Activated B cell treated with CpG ODN at 0.5 μM for 24 hours (primary cell): ENCODE measurements at places on chromosomes 5 and 9.
A peak's percentile ranks its signal among the peaks of the same experiment; 100 is the strongest.

GRCh38 chr5:159962214-159962613, 45.9 kb downstream of the ADRA1B start:
- H3K4me1 ChIP-seq = no peaks in the 10 kb centered on the region
- H3K27me3 ChIP-seq = peaks cover 25% of the 10 kb centered on the region
- no peaks in the 10 kb centered on the region for H3K36me3 ChIP-seq
- peak overlapping the region; percentile 42 for H3K27ac ChIP-seq

- no peaks in the 10 kb centered on the region for H3K36me3 ChIP-seq
- H3K4me1 ChIP-seq = no peaks in the 10 kb centered on the region
- no peaks in the 10 kb centered on the region for H3K27me3 ChIP-seq
- no peak overlapping the region for H3K27ac ChIP-seq
- no peak overlapping the region for H3K4me3 ChIP-seq
These were observed 391.6 kb downstream of the DMRTA1 start for GRCh38 chr9:22838266-22838665.

GRCh38 chr9:128593039-128593438, 40.7 kb downstream of the SPTAN1 start:
- no peaks in the 10 kb centered on the region for H3K4me1 ChIP-seq
- DNase-seq = no peak
- no peak overlapping the region for H3K27ac ChIP-seq

GRCh38 chr9:84304166-84304565, 36.4 kb downstream of the SLC28A3 start:
- no peak for DNase-seq
- H3K27ac ChIP-seq = no peak overlapping the region
- H3K27me3 ChIP-seq = no peaks in the 10 kb centered on the region
- H3K36me3 ChIP-seq = no peaks in the 10 kb centered on the region

DNA sequence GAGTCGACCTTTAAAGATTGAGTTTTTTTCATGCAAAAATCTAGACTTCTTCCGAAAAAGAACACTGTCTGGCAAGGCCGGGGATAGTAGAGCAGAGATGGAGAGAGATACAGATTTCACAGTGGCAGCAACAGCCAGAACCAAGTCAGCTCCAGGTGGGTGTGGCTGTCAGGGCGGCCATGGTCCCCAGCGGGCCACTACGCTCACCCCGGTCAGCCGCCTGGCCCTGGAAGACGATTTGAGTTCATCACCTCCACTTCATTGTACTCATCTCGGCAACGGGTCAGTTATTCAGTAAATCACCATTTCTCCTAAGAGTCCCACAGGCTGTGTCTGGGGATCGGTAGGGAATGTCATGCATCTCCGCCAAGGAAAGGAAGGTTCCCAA, 53.0 kb downstream of the ZNF354C start:
- no peak overlapping the region for H3K4me3 ChIP-seq
- DNase-seq = no peak
- H3K4me1 ChIP-seq = no peaks in the 10 kb centered on the region
- H3K27me3 ChIP-seq = no peaks in the 10 kb centered on the region
- no peak overlapping the region for H3K27ac ChIP-seq

GRCh38 chr9:115276621-115277020, 158.7 kb upstream of the TNC start:
- H3K4me1 ChIP-seq = no peaks in the 10 kb centered on the region
- no peaks in the 10 kb centered on the region for H3K36me3 ChIP-seq
- H3K27me3 ChIP-seq = no peaks in the 10 kb centered on the region
- DNase-seq = no peak
- H3K27ac ChIP-seq = no peak overlapping the region

DNA sequence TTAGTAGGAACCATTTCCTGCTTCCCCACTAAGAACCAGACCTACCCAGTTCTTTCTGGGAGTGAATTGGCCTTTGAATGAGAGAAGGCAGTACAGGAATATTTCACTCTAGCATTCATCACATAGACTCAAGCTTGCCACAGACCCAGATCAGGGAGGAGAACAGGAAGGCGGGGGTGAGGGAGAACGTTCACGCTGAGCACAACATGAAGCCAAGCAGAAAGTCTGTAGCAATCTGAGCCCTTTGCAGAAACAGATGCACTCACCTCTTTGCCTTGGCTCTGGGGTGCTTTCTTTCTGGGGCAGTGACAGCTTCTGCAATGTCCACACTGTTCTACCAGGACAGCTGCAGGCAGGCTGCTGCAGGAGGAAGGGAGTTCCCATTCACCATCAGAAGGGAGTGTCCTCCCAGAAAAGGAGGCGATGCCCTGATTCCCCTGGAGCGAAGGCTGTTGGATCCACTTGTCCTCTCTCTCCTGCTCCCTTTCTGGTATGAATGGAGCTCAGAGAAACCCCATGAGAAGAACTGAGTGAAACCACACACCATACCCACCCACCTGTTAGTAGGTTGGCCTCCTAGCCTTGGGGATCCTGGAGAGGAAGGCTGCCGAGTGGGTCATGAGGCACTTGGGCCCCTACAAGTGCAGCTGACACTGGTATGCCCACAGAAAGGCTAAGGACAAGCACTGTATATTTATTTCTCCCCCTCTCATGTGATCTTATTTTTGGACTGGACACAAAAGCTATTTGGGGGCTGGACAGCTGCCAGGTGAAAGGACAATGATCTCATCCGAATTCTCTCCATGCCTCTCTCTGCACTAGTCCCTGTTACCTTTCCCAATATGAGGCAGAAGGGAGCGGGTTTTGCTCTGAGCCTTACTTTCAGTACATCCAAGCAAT, 11.7 kb upstream of the FGF1 start:
- no peak for DNase-seq
- no peak overlapping the region for H3K27ac ChIP-seq
- H3K36me3 ChIP-seq = no peaks in the 10 kb centered on the region
- H3K27me3 ChIP-seq = peaks cover 14% of the 10 kb centered on the region
- no peak overlapping the region for H3K4me3 ChIP-seq
- H3K4me1 ChIP-seq = no peaks in the 10 kb centered on the region

- DNase-seq = no peak
- H3K27ac ChIP-seq = no peak overlapping the region
- no peaks in the 10 kb centered on the region for H3K36me3 ChIP-seq
- peaks cover 19% of the 10 kb centered on the region for H3K4me1 ChIP-seq
- peak overlapping the region; percentile 4 for H3K4me3 ChIP-seq
- peaks cover under 1% of the 10 kb centered on the region for H3K27me3 ChIP-seq
These were observed 129.3 kb upstream of the SLC44A1 start for GRCh38 chr9:105114964-105115728.

- peaks cover 4% of the 10 kb centered on the region for H3K4me1 ChIP-seq
- no peak overlapping the region for H3K4me3 ChIP-seq
- H3K27ac ChIP-seq = no peak overlapping the region
- no peaks in the 10 kb centered on the region for H3K36me3 ChIP-seq
- peaks cover 10% of the 10 kb centered on the region for H3K27me3 ChIP-seq
These were observed 63.1 kb upstream of the TTC23L start for GRCh38 chr5:34775886-34776285.

- H3K4me3 ChIP-seq = no peak overlapping the region
- DNase-seq = no peak
- H3K4me1 ChIP-seq = peaks cover 7% of the 10 kb centered on the region
- H3K27ac ChIP-seq = no peak overlapping the region
- H3K27me3 ChIP-seq = no peaks in the 10 kb centered on the region
- no peaks in the 10 kb centered on the region for H3K36me3 ChIP-seq
These were observed 225.3 kb upstream of the SLC24A2 start for GRCh38 chr9:20014168-20014567.

DNA sequence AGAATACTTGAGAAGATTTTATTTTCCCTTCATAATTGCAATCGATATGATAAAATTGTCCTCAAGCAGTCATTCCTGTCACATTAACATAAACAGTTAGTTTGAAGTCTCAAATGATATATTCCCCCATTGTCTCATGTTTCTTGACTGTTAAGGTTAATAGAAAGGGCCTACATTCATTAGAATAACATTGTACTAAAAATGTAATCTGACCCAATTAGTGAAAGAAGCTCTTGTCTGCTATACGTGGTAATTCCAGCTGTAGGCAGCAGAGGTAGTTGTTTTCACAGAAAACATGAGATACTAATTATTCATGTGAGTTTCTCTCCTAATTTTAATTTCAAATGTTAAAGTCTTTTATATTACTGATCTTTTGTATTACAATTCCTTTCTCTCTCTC, 25.9 kb upstream of the AP3B1 start:
- H3K36me3 ChIP-seq = no peaks in the 10 kb centered on the region
- no peaks in the 10 kb centered on the region for H3K4me1 ChIP-seq
- DNase-seq = no peak
- no peak overlapping the region for H3K27ac ChIP-seq

DNA sequence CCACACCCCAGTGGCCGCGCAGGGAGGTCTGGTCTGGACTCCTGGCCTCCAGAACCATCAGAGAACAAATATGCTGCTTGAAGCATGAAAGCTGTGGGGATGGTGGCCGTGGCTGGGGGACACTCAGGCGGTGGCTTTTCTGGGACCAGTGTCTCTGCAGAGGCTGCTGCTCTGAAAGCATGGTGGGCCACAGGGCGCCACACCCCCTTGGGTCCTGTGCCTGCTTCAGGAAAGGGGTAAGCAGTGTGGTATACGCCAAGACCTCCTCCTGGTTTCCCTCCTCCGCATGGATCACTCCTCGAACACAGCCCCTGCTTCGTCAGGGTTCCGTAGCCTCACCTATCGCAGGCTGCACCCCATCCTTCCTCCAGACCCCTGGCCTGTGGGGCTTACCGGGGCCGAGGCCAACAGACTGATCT, 19.7 kb upstream of the TERT start:
- peaks cover 48% of the 10 kb centered on the region for H3K4me1 ChIP-seq
- peaks cover 31% of the 10 kb centered on the region for H3K36me3 ChIP-seq
- no peak overlapping the region for H3K4me3 ChIP-seq
- peak; percentile 13 for DNase-seq

- no peak overlapping the region for H3K27ac ChIP-seq
- no peak for DNase-seq
- no peaks in the 10 kb centered on the region for H3K4me1 ChIP-seq
- H3K27me3 ChIP-seq = peaks cover 3% of the 10 kb centered on the region
These were observed 69.1 kb upstream of the OLFM1 start for GRCh38 chr9:135018306-135018915.

GRCh38 chr5:54742417-54742891, 224.9 kb downstream of the SNX18 start:
- no peak overlapping the region for H3K27ac ChIP-seq
- DNase-seq = no peak
- H3K4me1 ChIP-seq = peaks cover 34% of the 10 kb centered on the region
- H3K4me3 ChIP-seq = no peak overlapping the region
- no peaks in the 10 kb centered on the region for H3K36me3 ChIP-seq

DNA sequence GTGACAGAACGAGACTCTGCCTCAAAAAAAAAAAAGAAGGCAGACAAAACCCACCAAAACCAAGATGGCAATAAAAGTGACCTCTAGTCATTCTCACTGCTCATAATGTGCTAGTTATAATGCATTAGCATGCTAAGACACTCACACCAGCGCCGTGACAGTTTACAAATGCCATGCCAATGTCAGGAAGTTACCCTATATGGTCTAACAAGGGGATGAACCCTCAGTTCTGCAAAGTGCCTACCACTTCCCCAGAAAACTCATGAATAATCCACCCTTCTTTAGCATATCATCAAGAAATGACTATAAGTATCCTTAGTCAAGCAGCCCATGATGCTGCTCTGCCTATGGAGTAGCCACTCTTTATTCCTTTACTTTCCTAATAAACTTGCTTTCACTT, 4.7 kb upstream of the BICD2 start:
- no peaks in the 10 kb centered on the region for H3K27me3 ChIP-seq
- H3K36me3 ChIP-seq = no peaks in the 10 kb centered on the region
- no peak overlapping the region for H3K4me3 ChIP-seq
- DNase-seq = no peak
- peak overlapping the region; percentile 89 for H3K27ac ChIP-seq

DNA sequence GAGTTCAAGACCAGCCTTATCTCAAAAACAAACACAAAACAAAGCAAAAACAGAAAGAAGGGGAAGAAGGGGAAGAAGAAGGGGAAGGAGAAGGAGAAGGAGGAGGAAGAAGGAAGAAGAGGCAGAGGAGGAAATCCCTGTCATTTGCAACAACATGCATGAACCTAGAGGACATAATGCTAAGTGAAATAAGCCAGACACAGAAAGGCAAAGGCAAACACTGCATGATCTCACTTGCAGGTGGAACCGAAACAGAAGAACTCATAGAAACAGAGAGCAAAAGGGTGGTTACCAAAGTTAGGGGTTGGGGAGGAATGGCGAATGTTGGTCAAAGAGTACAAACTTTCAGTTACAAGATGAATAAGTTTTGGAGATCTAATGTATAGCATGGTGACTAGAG, 135.4 kb downstream of the UGCG start:
- peaks cover 95% of the 10 kb centered on the region for H3K4me1 ChIP-seq
- DNase-seq = no peak
- peak overlapping the region; percentile 78 for H3K4me3 ChIP-seq
- H3K27ac ChIP-seq = peak overlapping the region; percentile 91

GRCh38 chr9:99090336-99091130, 14.4 kb upstream of the TGFBR1 start:
- H3K27ac ChIP-seq = no peak overlapping the region
- H3K27me3 ChIP-seq = no peaks in the 10 kb centered on the region
- peaks cover 9% of the 10 kb centered on the region for H3K4me1 ChIP-seq
- no peak overlapping the region for H3K4me3 ChIP-seq
- DNase-seq = no peak

- no peak for DNase-seq
- H3K4me3 ChIP-seq = no peak overlapping the region
- no peaks in the 10 kb centered on the region for H3K4me1 ChIP-seq
- H3K27ac ChIP-seq = no peak overlapping the region
These were observed 46.6 kb downstream of the SECISBP2 start for GRCh38 chr9:89364666-89365531.

DNA sequence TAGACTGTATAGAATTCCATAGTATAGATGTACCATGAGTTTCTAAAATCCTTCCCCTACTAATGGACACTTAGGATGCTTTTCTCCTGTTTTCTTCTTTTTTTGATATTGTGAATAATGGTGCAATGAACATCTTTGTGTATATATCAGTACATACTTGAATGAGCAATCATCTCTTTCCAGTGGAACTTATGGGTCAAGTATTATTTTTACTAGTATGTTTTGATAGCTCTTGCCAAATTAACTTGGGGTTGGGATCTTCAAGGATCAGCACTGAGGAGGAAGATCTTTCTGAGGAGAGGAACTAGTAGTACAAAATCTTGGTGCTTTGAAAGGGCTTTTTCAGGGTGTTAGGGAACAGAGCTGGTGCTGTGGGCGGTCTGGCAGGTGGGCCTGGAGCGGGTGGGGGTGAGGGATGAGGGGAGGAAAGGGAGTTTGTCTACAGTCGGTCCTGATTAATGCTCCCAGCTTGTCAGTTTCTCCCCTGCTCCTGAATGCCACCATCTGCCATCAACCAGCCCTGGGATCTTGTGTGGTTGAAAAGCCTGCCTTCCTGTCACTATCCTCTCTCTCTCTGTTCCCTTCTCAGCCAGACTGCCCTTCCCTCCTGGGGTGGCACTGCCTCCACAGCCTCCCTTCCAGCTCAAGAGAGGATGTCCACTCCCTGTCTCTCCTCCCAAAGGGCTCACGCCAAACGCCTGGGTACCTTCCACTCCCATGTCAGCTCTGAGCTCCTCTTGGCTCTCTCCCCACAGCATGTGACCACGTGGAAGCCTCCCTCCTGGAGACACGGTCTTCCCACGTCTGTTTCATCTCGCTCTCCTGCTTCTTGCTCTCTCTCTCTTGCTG, 185.9 kb downstream of the DAB2IP start:
- H3K4me1 ChIP-seq = peaks cover 12% of the 10 kb centered on the region
- no peak overlapping the region for H3K27ac ChIP-seq
- DNase-seq = no peak
- H3K4me3 ChIP-seq = no peak overlapping the region
